ENCODE measurements at places on chromosomes 13 and 19. TPM values are rescaled to one million over a fixed set of nuclear protein-coding genes. Genes with fewer than 3 reads are reported as not detected.

Gene MISP3
- total RNA-seq = 3.2 TPM

Gene AZU1
- total RNA-seq = not detected

Gene ZNF566
- total RNA-seq = 8.5 TPM

Gene ZNF543
- total RNA-seq = 8.2 TPM

Gene PEAK3
- total RNA-seq = 0.88 TPM

Gene PABPC3
- total RNA-seq = 0.88 TPM

Gene CEACAM7
- total RNA-seq = not detected

Gene RNF17
- not detected for total RNA-seq

Gene SIAH3
- total RNA-seq = 0.03 TPM

Gene TRAPPC6A
- total RNA-seq = 64.4 TPM

Gene MAP2K2
- 202 TPM for total RNA-seq
